ENCODE measurements at places on chromosomes 1 and 21. TPM values are rescaled to one million over a fixed set of nuclear protein-coding genes. Genes with fewer than 3 reads are reported as not detected.

Gene VASH2
- under 0.01 TPM for total RNA-seq

Gene CELA2A
- not detected for total RNA-seq

Gene PRDM16
- total RNA-seq: not detected

Gene OR2L8
- not detected for total RNA-seq

Gene NR1I3
- not detected for total RNA-seq

Gene IGSF3
- total RNA-seq: 0.76 TPM

Gene RHEX
- total RNA-seq: not detected

Measured in vein endothelial cell (primary cell).